ACHN (cell line): ENCODE measurements at places on chromosomes 5 and 9.

DNA sequence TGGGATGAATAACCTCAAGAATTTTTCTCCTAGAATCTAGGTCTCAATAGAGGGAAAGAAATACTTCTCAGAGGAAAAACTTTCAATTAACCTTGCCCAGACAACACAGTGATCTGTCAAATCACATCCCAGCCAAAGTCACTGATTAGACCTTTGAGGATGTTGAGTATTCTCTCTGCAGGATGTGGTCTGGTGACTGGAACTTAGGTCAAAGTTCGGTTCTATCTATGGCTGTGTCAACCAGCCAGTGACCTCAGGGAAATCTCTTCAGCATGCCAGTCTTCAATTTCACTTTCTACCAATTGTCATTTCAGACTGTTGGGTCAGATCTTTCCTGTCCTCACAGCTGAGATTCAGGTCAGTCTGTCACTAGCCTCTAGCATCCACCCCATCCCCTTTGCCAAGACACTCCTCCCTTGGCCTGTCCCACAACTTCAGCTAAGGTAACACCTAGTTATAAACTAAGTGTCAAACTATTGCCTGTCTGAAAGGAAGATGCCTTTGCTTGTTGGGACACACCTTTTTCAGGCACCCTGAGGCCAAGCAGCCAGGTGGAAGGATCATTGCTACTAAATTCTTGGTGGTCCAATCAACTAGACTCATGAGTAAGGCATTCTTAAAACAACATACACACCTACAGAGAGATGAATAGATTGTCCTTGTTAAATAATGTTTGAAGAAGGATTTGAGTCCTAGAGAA is 156.3 kb upstream of the FST start:
- no peak for DNase-seq

- DNase-seq, result no peak
Measured at GRCh38 chr5:123756318-123756665, 244.3 kb downstream of the CSNK1G3 start.

DNA sequence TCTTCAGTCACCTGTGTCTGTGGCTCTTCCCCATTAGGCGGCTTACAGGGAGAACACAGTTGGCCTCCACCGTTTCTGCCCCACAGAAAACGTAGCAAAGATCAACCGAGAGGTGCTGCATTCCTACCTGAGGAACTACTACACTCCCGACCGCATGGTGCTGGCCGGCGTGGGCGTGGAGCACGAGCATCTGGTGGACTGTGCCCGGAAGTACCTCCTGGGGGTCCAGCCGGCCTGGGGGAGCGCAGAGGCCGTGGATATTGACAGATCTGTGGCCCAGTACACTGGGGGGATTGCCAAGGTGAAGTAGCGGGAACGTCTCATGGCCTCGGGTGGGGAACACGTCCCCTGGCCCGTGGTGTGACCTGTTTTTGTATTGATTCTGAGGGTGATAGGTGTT is 6.5 kb downstream of the PMPCA start:
- no peak for DNase-seq

DNA sequence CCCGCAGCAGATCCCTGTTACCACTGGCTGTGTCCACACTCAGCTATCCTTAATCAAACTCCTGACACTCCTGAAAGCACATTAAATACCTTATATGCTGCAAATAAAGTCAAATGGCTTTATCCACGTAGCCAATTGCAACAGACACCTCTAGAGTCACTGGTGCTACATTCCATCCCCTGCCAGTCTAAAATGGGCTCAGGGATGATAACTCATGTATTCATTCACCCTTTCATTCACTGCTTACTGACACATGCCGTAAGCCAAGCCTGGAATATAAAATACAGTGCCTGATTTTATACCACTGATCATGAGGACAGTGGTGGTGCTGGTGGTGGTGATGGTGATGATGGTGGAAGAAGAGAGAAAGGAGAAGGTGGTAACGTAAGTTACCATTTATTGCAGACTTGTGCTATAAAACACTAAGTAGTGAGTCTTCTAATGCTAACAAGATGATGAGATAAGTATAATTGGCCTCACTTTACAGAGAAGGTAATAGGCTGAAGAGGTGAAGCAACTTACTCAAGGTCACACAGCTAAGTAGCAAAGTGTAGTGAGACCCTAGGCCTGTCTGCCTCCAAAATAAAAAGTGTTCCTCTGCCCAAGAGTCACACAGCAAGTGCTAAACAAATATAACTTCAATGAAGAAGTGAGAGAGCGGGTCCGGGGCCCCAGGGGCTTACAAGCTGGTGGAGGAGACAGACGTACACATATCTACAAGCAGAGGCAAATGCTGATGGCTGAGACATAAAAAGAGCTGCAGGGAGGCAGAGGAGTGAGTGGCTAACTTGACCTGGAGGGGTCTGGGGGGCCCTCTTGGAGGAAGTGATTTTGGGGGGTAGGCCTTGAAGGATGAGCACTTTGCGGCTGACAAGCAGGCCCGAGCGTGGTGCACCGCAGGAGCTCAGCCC is 1.2 kb downstream of the TTLL11 start:
- DNase-seq, result no peak

GRCh38 chr5:144187699-144188294 is 17.1 kb downstream of the KCTD16 start:
- peak; percentile 76 for DNase-seq

DNA sequence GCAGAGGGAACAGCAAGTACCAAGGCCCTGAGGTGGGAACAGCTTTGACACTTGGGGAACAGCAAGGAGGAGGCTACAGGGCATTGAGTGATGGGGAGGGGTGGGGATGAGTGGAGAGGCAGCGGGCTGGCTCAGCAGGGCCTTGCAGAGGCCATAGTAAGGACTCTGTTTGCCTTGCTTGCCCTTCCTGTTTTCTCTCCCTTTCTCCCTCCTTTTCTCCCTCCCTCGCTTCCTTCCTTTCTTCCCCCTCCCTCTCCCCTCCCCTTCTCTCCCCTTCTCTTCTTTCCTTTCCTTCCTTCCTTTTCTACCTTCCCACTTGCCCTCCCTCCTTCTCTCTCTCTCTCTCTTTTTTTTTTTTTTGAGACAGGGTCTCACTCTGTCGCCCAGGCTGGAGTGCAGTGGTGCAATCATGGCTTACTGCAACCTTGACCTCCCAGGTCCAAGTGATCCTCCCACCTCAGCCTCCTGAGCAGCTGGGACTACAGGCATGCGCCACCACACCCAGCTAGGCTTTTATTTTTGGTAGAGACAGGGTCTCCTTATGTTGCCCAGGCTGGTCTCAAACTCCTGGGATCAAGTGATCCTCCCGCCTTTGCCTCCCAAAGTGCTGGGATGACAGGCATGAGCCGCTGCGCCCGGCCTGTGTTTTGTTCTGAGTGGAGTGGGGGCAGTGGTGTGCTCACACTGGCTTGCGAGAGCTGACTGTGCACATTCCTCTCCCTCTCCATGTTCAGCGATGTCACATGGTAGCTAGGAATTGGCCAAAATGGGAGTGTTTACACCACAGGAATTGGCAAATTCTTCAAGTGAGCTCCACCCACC is 17.1 kb downstream of the IER5L start:
- DNase-seq, result no peak

DNA sequence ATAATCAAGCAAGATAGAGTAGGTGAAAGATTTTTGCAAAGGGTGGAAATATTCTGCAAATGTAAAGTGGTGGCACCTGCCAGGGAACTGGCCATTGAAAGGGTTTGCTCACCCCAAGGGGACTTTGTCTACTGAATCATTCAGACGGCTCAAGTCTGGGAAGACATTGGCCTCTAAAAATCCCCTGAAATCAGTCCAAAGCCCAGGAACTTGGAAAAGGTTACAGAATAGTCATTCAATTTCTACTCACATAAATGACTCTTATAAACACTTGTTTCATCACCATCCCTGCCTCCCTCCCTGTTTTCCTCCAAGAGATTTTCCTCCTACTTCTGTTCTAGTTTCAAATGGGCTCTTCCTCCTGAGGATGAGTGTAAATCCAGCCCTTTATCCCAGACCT is 28.5 kb downstream of the ZNF366 start:
- no peak for DNase-seq

DNA sequence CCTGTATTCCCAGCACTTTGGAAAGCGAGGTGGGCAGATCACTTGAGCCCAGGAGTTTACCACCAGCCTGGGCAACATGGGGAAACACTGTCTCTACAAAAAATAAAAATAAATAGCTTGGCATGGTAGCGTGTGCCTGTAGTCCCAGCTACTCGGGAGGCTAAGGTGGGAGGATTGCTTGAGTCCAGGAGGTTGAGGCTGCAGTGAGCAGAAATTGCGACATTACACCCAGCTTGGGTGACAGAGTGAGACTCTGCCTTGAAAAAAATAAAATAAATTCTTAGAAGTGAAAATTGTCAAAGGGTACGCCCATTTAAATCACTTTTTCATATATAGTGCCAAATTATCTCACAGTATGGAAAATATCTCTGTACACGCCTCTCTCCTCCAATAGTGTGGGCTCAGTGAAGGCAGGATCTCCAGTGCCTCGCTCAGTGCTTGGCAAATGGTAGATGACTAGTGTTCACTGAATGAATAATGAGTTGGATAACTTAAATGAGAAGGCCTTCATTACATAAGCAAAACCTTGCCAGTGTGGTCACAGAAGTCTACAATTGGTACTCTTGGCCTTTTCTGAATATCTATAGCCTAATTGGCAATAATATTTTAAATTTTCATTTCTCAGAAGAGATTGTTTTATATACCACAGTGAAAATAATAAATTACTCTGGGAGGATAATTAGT is 9.4 kb upstream of the CCL28 start:
- no peak for DNase-seq

DNA sequence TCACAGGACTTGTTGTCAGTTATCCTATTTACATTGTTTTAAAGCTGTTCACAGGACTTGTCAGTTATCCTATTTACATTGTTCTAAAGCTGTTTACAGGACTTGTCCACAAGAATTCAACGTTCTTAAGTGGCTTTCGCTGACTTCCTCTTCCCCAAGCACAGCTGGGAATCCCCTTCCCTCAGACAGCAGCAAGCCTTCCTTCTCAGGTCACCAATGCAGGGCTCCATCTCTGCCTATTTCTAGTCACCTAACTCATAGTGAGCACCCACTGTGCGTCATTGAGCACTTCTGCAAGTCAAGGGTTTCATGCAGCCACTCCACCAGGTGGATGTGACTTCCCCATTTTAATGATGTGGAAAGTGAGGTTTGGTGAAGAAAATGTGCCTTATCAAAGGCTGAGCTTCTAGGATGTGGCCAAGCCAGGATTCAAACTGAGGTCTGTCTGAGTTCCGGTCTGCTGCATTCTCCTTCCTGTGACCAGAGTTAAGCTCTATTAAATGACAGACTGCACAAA is 109.8 kb upstream of the ZNF462 start:
- no peak for DNase-seq

GRCh38 chr5:72485430-72485974 is 21.7 kb downstream of the ZNF366 start:
- DNase-seq, result no peak

- DNase-seq, result no peak
Measured at GRCh38 chr5:52015760-52016159, 632.5 kb downstream of the ISL1 start.

DNA sequence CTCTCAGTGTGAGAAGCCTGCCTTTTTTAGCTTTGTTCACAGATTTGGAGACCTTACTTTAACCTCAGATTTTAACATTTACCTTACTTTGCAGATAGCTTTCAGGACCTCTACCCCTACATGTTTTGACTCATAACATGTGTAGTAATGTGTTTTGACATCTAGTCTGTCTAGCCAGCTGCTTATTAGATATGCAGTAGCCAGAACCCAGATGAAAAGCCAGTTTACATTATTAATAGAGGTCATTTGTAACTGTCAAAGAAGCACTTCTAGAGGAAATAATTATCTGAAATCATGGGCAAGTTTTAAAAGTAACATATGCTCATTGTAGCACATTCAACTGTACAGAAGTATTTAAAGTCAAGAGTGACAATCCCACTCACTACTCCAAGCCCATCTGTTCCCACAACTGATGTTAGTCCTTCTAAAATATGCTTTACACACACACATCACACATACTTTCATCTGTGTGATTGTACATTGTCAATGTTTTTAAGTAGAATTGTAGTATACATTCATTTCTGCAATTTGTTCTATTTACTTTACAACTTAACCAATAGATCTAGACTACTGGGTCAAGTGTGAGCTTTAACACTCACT is 71.8 kb upstream of the NIPAL4 start:
- DNase-seq, result no peak

DNA sequence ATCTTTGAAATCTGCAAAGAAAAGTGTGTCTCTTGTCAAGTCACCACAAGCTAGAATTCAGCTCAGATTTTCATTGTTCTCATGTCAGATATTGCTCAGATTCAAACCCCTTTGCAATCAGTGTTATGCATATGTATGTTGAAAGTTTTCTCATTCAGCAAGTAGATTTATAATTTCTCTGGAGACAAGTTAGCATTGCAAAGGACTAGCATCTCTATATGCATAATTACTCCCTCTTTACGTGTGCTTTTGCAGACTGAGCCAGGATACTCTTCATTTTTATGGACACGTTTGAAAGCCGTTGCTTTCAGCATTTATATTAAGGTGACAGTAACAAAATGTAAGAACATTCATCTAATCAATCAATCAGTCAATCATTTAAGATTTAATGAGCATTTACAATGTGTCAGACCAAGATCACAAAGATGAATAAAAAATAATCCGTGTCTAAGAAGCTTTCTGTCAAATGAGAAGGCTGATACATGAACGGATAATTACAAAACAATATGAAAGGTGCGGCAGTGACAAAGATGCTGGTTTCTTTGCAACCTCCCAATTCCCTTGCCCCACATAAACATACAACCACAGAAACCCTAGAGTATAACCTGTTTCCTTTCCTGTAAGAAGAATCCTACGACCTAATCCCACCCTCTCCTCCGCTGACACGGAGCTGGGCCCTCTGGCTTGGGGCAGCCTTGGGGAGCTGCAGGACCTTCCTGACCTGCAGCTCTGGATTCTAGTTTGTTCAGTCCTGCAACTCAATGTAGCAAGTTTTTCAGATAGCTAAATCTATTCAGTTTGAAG is 14.9 kb downstream of the CFAP95 start:
- no peak for DNase-seq

- no peak for DNase-seq
Measured at GRCh38 chr5:1053391-1054017, 44.9 kb downstream of the NKD2 start.

DNA sequence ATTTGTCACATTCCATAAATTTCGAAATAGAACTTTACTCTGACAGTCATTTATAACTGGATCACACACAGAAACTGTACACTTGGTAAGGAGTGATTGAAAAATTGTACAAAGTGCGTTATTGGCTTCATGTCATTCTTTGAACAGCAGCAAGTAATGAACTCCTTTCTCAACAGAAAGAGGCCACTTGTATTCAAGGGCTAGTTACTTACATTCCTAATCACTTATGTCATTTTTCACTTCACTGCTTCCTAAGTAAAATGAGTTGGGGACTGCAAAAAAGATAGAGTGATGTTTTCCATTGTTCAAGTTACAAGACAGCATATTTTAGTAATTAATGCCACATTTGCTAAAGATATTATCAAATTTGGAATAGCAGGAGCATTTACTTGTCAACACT is 893.2 kb downstream of the DTWD2 start:
- peak; percentile 4 for DNase-seq

DNA sequence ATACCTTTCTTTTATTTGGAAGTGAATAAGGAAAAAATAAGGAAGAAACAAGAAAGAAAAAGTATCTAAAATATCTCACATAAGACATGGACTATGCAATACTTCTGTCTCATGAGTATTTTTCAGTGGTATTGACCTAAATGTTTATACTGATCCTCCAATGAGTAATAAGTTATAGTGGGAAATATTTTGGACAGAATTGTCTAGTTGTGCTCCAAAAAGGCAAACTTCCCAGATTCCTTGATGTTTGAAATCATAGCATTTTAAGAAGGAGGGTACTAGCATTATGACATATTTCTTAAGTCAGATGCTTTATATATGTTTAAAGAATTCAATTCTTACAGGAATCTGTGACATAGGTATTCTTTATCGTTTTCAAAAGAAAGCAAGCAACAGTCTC is 34.5 kb upstream of the BASP1 start:
- no peak for DNase-seq

- DNase-seq, result no peak
Measured at GRCh38 chr5:22665801-22666200, 187.3 kb downstream of the CDH12 start.
